ENCODE measurements at places on chromosomes 1 and 21.
A peak's percentile ranks its signal among the peaks of the same experiment; 100 is the strongest.

GRCh38 chr1:207495801-207496792 lies at the start of gene CR1:
Gene CR1, plus strand, starts transcription at chr1:207496157. Its CDS starts 111 bp downstream, at chr1:207496268.
- peak; percentile 26 for DNase-seq

- no peak for DNase-seq
These were observed 41.3 kb downstream of the ARID4B start for GRCh38 chr1:235286667-235287066.

DNA sequence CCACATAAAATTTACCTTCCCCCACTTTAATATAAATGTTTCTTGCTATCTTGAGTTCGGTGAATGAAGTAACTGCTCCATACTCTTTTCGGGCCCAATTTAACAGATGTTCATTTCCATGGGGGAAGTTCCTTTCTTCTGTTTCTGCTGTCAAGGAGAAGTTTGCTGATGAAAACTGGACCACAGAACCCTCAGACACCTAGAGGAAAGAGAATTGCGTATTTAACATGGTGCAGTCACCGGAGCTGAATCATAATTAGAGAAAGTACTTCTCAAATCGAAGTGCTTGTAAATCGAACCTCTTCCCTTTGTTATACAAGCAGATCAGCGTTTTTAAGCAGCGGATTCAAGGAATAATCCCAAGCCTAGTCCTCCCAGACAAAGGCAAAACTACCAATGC lies 151.2 kb downstream of the TGFBR3 start:
- DNase-seq, result no peak

DNA sequence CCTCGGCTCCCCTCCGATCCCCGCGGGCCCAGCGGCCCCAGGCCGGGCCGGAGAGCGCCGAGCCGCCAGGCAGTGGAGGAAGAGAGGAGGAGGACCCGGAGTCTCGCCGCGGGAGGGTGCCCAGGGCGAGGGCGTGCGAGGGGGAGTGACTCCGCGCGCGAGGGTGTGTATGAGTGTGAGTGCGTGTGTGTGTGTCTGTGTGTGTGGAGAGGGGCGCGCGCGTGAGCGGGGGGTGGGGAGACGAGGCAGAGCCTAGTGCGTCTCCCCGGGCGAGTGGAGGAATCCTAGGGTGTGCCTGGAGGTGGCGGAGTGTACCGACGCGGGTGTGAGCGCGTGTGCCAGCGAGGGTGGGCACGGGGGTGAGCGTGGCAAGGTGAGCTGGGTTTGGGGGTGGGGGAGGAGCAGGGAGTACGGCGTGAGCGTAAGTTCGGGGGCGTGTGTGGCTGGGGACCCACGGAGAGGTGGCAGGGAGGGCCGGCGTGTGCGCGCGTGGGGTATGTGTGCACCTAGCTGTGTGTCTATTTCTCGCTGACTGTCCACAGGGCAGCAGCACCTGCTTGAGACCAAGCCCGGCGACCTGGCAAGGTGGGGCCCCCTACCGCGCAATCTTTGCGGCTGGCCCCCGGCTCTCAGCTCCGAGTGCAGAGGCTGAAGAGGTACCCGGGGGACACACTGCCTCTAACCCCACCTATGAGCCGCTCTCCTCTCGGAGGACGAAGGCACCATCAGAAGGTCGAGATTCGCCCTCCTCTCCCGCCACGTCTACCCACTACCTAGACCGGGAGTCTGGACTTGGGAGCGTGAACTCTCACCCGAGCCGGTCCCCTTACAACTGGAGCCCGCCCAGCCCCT lies 784 bp upstream of the KCND3 start:
- no peak for DNase-seq

DNA sequence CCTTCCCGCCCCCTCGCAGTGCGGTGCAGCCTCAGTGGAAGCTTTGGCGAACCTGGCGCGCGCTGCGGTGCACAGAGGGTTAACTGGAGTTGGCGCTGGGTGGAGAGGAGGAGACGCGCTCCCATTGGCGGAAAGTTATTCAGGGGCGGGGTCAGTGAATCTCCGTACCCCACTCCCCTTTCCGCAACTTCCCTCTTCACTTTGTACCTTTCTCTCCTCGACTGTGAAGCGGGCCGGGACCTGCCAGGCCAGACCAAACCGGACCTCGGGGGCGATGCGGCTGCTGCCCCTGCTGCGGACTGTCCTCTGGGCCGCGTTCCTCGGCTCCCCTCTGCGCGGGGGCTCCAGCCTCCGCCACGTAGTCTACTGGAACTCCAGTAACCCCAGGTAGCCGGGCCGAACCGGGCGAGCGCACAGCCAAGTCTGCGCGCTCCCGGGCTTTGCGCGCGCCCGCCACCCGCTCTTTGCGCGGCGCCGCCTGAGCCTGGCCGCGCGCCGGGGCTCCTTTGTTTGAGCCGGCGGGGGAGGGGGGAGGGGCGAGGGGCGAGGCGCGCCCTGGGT lies at the start of gene EFNA4:
Gene EFNA4 (plus strand): TSS at position 191 of the 561 bp plus-strand sequence. CDS start 84 bp downstream, at position 275.
- DNase-seq, result peak; percentile 60

- no peak for DNase-seq
These were observed 406 bp downstream of the KIAA0040 start for GRCh38 chr1:175192111-175192629.

- DNase-seq, result no peak
These were observed 31.2 kb downstream of the ANGPTL3 start for GRCh38 chr1:62628506-62628905.

- no peak for DNase-seq
These were observed 110.8 kb upstream of the RUNX1 start for GRCh38 chr21:35159881-35160280.

DNA sequence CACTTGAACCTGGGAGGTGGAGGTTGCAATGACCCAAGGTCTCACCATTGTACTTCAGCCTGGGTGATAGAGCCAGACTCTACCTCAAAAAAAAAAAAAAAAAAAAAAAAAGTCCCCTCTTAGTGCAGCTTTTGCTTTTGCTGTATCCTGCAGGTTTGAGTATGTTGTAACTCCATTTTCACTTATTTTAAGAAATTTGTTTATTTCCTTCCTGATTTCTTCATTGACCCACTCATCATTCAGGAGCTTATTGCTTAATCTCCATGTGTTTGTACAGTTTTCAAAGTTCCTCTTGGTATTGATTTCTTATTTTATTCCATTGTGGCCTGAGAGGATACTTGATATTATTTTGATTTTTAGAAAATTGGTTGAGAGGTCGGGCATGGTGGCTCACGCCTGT lies 50.9 kb upstream of the AK4 start:
- DNase-seq, result no peak

GRCh38 chr1:43129426-43129825 lies 42.7 kb downstream of the EBNA1BP2 start:
- no peak for DNase-seq

- peak; percentile 18 for DNase-seq
These were observed at the start of gene TTLL10 for GRCh38 chr1:1173793-1174415. Gene TTLL10, plus strand, starts transcription at chr1:1173880. Its CDS starts 5,336 bp downstream, at chr1:1179216.

GRCh38 chr1:12480748-12481362 lies 137.2 kb downstream of the DHRS3 start:
- DNase-seq, result no peak

- no peak for DNase-seq
These were observed 13.7 kb downstream of the MTARC2 start for GRCh38 chr1:220761688-220762427.

- DNase-seq, result no peak
These were observed 27.0 kb downstream of the PAX7 start for GRCh38 chr1:18657506-18658201.

DNA sequence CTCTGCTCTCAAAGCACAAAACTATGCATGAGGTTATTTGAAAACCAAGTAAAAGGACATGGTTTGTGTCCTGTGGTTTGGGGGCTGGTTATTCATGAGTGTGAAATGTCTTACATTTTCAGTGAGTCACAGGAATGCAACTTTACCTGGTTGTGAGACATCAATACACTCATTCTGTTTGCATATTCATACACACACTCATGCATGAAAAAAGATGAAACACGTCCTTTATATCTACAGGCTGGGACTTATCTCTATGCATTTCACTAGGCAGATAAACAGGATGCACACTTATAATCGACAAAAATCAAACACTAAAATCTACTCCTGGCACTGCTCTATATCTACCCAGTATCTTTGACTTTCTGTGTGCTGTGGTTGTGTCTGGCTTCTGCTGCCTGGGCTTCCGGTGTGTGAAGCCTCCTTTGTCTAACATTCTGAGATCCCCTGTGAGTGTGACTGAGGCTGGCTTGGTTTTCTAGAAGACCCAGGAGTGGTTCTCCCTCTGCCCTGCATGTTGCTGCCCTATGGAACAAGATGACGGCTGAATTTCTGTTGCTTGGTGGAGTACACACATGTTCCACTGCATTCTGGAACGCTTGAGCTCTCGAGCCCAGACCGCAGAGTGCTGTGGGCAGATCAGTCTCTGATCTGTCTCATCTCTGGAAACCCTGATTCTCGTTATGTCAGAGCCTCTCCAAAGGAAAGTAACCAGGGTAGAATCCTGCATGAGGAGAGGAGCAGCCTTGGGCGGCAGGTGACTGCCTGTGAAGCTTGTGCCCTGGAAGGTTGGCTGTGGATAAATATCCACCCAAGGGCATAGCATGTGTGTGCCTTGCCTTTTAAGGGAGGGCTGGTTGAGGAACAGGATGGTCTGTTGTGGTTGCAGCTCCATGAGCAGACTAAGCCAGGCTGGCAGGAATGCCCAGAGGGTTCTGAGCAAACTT lies 19.7 kb upstream of the FASLG start:
- DNase-seq, result peak; percentile 73

DNA sequence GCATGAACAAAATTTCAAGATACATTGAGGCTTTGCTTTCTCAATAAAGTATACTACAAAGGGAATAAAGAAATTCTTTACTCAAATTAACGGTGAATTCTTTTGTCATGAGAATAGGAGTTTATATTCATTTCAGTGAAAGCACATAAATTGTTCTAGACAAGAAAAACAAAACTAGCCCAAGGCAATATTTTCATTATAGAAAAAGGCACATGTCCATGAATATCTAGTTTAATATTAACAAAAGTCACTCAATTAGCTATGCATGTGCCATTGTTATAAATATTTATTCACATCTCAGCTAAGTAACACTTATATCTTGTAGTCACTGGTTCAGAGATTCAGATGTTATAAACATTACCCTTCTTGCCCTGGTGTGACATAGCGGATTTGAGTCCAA lies 369.3 kb downstream of the GPATCH2 start:
- DNase-seq, result no peak

DNA sequence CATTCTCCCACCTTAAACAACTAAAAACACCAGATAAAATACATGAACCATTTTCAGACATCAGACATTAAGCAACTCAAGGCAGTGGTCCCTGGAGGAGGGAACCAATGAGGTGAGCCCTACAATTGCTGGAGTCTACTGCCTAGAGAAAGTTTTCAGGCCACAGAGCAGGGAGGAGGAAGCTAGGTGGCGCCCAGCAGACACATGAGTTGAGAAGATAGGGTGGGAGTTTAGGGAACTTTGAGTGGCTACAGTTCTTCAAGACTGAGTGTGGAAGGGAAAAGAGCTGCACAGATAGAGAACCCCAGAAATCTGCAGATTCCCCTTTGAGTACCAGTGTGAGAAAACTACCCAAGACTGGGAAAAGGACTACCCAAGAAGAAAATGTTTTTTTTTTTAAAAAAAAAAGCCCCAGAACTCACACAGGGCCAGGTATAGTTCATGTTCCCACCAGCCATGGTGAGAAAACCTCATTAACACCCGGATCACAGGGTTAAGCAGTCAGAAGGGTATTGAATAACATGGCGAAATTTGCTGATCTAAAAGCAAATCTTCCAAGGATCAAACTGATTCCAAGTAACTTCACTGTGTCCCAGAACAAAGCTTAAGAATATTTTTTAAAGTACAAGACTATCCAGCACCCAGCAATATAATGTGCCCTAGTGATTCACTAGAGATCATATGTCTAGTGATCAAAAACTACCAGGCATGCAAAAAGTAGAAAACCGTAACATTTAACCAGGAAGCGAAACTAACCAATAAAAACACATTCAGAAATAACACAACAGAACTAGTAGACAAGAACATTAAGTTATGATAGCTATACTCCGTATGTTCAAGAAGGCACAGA lies 12.0 kb downstream of the ALDH9A1 start:
- no peak for DNase-seq

- DNase-seq, result no peak
These were observed 9.0 kb downstream of the BTBD19 start for GRCh38 chr1:44817307-44817706.

DNA sequence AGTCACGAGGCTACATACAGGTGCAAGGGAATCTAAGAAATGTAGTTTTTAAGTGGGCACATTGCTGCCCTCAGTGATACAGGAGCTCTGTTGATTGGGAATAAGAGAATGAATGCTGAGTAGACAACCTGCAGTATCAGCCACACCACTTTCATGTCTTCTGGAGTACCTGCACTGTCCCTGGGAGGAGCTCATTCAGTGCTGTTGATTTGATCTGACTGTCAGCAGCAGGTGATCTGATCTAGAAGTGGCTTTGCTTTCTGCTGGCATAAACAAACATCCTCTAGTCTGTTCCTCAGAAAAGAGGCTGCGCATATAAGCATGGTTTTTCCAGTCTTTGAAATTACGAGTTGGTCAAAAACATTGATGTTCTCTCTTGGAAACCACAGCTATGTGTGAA lies 35.5 kb upstream of the LRRC52 start:
- no peak for DNase-seq

- DNase-seq, result no peak
These were observed 245.7 kb upstream of the JUN start for GRCh38 chr1:59029411-59030167.

DNA sequence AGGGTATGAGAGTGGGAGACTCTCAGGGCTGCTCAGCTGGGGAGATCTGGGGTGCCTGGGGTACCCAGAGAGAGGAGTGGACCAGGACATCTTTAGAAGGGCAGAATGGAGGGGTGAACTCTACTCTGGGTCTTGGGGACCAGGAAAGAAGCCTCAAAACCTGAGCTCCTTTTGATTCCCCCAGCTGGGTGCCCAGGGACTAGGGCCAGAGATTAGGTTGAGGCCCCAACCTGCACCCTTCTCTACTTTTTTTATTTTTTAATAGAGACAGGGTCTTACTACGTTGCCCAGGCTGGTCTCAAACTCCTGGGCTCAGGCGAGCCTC lies 1.9 kb downstream of the PDZK1IP1 start:
- DNase-seq, result no peak

- DNase-seq, result no peak
These were observed 38.8 kb upstream of the GPR153 start for GRCh38 chr1:6299557-6300165.

DNA sequence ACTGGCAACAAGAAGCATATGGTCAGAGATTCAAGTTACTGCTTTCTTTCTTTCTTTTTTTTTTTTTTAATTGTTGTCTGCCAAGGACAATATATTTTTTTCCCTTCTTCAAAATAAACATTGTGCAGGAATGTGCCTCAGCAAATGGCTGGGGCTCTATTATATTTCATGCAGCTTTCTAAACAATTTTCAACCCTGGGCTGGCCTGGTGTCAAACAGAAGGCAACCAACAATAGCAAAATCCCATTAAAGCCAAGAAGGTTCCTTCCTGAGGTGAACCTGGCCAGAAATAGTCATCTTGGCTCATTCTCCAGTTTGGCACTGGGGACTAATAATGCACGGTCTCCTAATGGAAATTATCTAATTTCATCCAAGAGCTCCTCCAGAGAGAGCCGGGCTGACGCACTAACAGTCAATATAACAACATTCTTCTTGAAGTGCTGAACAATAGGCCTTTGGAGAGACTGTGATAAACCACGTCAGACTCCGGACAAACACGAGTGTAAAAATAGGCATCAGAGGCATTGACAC lies 35.7 kb upstream of the HLX start:
- DNase-seq, result no peak

Measured in stimulated activated CD8-positive, alpha-beta memory T cell treated with anti-CD3 and anti-CD28 coated beads, Interleukin-7, amount 100 ng/mL, for 4 hours (primary cell).